ENCODE measurements at places on chromosomes 12 and 14.

- DNase-seq, result no peak
Observed at GRCh38 chr12:110071967-110072366, 23.6 kb upstream of the C12orf76 start.

- no peak for DNase-seq
Observed at GRCh38 chr14:32603992-32604565, 275.0 kb downstream of the AKAP6 start.

DNA sequence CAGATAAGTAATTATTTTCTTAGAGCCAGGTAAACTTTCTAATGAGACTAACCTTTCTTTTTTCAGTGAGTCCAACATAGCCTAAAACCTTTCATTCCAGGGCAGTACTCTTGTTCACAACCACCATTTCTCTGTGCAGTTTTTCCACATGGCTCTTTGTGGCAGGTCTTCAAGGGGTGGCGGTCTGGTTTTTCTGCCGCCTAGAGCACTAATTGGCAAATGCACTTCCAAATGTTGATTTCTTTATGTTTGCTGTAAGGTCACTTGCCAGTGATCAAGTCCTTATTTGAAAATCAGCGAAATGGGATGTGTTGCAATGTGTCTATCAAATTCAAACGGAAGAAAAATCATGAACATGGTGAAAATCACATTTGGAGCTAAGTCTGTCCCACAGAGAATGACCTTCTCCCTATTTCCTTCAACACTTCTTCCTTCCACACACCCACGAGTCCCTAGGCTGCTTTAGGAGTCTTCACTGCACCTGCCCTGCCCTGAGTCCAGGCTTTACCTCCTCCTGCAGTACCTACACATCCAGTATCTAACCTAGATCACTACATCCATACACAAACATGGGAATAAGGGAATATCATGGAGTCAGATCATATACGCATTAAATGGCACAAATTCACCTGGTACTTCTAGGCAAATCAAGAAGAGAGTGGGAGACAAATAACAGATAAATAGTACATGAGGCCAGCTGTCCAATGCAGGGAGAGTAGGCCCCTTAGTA is 1.9 kb downstream of the SRGAP1 start:
- no peak for DNase-seq

DNA sequence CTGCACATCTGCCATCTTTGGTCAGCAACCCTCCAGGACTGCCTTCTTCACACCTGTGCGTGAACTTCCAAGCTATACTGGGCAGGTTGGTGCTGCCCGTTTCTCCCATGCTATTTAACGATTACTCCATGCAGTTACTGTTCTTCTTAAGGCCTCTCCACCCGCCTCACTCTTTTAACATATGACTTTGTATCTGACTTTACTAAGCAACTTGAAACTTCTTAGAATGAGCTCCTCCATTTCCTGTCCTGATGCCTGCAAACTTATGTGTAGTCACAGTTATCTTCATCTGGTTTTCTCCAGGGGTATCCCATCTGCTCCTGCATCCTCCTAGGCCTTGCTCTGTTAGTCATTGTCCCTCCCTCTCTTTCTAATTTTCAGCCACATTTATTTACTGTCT is 35.7 kb downstream of the PRKCH start:
- no peak for DNase-seq

GRCh38 chr12:57455374-57456144 is 452 bp downstream of the INHBE start:
- no peak for DNase-seq

DNA sequence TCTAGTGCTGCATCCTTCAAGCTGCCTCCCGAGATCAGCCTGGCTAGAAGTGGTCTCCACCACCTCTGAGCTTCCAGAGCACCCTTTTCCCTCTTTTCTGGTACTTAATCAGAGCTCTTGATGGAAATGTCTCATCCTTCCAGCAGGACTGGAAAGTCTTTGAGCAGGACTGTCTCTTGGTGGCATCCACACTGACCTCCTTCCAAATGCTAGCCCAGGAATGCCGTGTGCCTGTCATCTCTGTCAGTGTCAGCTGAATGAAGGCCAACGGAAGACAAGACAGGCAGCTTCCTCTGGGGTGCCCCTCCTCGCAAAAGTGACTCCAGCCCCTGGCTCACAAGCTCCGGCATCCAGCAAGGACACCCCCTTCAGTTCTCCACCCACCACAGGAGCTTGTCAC is 171.3 kb upstream of the FKBP4 start:
- DNase-seq, result no peak

DNA sequence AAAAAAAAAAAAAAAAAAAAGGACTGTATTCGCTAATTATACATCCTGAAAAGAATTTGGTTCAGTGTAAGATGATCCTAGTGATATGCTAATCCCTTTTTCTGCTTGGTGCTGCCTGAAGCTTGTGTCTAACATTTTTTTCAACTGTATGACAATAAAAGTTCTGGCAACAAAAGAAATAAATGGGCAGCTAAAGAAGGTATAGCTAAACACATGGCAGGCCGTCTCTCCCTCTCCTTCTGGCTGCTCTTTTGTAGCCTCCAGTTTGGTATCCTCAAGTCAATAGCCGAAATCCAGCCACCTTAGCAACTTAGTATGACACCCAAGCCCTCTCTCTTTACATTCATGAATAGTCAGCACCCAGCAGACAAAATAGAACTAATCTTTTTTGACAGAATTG is 198.3 kb upstream of the OTX2 start:
- no peak for DNase-seq
